ENCODE measurements at places on chromosomes 4 and X.

DNA sequence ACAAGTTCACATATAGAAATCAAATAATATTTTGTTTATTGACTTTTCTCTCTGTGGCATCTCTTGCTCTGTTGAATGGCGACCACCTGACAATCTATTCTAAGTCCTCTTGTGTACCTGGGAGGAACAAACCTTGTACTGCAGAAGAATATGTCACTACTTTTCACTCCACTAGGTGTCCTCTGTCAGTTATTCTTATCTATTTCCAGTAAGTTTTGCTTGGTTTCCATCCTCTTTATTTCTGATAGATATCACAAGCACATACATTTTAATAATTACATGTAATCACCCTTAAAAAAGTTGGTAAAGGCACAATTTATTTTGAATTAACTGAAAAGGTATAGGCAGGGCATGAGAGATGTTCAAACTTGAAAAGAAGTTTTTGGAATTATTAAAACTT is 238.4 kb downstream of the SNCA start:
- no peak for DNase-seq

DNA sequence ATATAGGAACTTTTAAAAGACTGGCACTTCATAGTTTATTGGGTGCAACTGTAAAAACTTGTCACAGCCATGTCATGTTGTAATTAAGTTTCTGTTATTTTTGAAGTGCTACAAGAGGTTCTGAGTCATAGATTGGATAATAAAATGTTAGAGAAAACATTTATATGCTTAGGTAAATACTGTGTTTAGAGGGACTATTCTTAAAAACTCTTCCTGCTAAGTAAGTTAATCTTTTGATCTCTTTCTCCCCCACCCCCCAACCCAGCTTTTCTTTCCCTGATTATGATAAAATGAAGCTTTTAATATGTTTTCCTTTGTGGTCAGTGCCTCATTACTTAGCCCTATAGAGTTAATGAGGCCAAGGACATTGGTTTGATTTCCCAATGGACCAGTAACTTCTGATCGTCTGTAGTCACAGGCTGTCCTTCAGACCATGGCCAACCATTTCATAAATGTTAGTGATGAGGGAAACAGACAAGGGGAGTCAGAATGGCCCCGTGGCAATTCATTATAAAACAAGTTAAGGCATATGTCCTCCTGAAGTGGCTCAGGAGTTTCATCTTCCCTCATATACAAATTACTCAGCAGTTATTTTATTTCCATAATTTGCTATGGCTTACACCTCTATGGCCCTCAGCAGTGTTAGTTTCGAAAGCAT is 3.9 kb upstream of the PDLIM5 start:
- no peak for DNase-seq

- no peak for DNase-seq
Observed at GRCh38 chr4:23134331-23134730, 441.6 kb downstream of the GBA3 start.

DNA sequence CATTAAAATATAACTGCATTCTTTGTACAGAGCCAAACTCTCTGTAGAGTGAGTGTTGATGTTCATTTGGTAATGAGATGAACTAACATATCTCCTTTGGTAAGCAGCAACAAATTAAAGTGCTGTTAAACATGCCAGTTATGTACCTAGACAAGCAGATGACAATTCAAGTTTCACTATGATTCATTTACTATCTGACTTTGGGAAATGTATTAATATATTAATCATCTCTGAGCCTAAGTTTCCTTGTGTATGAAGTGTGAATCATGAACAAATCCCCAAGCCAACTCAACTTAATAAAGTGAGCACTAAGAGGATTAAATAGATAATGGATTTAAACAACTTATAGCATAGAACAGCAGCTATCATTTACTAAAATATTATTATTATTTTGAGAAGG is 1044.2 kb downstream of the GLUD2 start:
- no peak for DNase-seq

GRCh38 chr4:30208731-30209435 is 511.3 kb upstream of the PCDH7 start:
- no peak for DNase-seq

- no peak for DNase-seq
Observed at GRCh38 chr4:67941074-67941473, 22.2 kb downstream of the TMPRSS11A start.

- DNase-seq = peak; percentile 25
Observed at GRCh38 chrX:101462892-101463291, 22.4 kb upstream of the ARMCX4 start.

DNA sequence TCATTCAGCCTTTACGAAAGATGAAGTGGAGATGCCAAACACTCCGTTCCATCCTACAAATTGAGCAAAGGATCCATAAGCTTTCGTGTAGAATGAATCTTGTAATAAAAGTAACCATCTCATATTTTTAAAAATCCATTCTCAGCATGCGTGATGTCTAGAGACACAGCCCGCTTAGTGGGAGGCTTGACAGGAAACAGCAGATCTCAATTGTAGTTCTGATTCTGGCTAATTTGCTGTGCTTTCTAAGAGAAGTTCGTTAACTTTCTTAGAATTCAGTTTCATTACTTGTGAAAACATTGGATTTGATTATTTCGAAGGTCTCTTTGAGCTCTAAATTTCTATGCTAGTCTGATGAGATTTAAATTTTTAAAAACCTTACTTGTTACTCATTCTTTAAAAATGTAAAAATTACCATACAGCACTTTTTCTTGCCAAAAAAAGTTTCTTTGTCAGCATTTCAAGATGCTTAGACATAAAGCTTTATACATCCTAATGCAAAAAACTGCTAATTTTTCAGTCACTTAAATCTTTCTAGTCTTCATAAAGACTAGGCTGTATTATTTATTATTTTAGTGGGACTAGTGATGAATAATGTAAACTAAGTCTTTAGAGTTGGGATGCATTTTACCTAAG is 66.9 kb upstream of the NEIL3 start:
- DNase-seq = no peak

DNA sequence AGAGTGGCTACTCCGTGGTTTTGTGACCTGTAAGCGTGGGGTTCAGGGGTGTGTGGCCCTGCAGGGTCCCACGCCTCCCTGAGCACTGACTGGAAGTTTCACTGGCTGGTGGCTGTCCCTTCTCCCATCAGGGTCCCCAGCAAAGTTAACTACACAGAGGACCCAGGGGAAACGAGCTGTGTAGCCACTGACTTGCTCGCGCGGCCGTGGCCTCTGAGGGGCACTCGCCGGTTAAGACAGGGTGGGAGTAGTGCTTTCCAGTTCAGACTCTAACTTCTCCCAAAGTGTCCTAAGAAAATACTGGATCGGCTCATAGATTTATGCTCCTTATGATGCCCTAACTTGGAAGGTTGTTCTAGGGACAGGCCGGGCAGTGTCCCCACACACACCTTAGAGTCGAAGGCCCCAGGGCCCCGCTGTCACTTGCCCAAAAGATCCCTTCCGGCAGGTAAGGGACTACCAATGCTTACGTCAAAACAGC is 28.2 kb downstream of the NELFA start:
- no peak for DNase-seq

GRCh38 chr4:3431446-3431993 is 10.2 kb upstream of the HGFAC start:
- DNase-seq = no peak

GRCh38 chr4:181078196-181078595 is 1165.0 kb upstream of the TENM3 start:
- DNase-seq = no peak

DNA sequence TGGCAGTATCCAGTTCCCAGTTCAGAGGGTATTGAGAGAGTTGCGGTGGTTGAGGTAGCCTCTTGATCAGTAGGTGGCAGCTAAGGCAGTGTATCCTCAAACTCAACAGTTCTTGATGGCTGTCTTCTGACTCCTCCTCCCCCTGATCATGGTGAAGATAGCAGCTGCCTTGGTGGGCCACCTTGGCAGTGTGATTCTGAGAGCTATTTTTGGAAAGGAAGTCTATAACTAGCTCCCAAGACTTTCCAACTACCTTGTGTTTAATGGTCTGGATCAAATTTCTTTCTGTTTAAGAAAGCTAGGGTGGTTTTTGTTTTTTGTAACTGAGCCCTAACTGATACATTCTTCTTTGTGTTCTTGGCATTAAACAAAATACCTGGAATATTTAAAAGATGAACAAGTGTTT is 10.5 kb upstream of the TBC1D19 start:
- DNase-seq = no peak

GRCh38 chrX:65813245-65813644 is 145.8 kb downstream of the MSN start:
- no peak for DNase-seq

DNA sequence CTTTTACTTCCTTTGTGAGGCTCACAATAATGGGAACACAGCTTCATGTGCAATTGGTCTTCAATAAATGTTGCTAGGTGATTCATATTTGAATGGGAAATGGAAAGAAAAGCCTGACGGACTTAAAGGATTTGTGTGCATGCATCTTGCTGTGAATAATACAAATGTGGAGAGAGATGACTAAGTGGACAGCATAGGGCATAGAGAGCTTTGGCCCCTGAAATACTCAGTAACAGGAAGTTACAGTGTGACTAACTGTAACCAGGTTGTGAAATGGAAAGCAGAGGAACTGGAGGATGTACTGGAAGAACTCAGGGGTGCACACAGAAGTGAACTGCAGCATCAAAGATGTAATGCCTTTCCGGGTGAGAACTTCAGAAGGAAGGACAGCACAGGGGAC is 206.7 kb downstream of the MGST2 start:
- no peak for DNase-seq

DNA sequence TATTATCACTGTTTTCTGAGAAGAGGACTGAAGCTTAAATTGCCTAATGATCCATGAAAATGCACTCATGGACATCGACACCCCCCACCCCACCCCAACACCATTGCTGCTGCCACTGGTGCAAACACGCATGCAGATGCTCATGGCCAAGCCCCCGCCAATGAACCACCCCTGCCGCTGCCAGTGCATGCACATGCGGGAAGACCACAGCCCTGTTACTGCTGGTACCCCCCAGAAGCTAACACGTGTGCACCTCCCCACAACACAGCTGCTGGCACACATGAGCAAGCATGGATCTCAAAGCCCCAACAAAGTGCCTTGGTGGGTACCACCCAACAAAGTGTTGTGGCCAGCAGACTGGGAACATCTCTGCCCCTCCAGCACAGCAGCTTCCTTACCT is 594.1 kb upstream of the FAT1 start:
- DNase-seq = no peak

- DNase-seq = no peak
Observed at GRCh38 chr4:54999003-54999402, 126.4 kb downstream of the KDR start.

DNA sequence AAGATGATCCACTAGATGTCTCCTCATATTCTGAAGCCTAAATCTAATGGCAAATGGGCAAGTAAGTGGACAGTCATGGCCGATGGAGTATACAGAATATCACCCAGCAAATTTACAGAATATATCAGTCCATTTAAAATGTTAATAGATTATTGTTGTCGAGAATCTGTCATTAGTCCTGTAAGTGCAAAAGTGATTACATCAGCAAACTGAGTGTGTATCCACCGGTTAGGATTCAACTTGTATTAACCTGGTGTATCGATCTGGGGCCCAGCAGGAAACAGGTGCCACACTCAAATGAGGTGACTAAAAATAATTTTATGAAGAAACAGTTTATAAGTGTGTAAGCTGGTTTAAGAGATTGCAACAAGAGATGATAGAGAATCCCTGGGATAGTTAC is 367.9 kb upstream of the FAM47C start:
- no peak for DNase-seq

DNA sequence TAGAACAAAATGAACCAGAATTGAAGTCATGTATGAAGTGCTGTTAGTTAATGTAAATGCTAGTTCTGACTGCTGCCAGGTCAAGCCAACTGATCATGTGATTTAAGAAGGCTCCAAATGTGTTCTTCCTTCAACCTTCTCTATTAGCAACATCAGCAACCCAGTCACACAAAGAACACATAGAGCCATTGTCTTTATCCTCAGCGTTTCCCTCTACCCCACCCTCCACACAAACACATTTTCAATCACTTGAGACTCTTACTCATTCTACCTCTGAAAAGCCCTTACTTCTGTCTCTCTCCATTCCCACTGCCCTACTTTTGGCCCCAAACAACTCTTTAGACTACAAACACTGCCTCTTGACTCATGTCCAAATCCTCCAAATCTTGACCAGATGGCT is 89.7 kb upstream of the KDR start:
- DNase-seq = no peak

DNA sequence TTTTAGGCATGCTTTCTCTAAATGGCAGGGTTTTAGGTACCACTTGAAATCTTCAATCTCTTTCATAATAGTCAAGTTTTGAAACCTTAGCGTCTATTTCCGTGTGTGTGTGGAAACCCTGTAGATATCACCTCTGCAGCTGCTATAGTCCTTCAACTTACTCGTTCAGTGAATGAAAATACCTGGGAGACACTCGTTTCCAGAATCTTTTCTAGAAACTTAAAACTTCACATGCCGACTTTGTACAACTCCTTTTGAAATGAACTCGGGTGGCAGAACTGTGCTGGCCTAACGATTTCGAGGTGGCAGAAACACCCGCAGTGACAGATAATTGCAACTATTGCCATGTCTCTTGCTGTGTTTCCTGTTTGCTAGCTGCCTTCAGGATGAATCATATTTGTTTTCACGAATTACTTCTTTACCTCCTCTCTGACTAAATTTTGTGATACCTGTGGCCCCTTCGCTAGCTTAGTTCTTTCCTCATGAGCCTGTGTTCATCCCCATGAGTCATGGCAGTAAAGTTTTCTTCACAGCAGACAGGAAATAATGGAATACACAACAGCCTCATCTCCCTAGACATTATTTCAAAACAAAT is 104.7 kb upstream of the SMIM10 start:
- DNase-seq = no peak

DNA sequence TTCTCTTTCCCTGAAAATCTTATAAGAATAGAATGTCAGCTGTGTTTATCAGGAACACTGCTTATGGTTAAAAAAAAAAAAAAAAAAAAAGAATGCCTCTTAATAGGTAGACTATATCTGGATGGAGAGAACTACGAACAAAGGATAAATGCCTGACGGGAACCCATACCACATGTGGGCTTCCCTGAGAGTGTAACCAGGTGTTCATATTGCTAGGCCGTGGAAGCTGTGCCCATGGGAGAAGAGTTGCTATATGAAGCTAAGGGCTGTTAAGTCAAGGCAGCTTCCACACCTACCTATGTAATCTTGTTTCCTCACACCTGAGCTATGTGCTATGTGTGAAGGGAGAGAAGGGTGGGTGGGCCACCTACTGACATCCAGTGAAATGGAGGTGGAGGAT is 27.3 kb downstream of the TMEM184C start:
- DNase-seq = no peak

DNA sequence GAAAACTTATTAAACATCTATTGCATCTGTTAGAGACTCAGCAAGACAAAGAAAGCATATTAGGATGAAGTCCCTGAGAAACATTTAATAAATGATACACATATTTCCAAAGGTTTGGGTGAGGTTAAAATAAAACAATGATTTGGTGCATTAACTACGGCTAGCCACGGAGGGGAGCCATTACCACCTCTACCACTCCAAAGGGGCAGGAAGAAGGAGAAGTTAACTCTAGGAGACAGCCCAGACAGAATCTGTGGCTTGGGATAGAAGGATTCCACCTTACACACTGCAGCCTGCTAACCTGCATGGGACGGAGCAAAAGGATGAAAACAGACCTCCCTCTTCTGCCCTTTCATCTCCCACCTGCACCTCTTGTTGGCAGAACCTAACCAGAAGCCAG is 189.1 kb upstream of the C1QTNF7 start:
- DNase-seq = peak; percentile 67

GRCh38 chrX:108947205-108947604 is 210.8 kb upstream of the IRS4 start:
- no peak for DNase-seq

- DNase-seq = no peak
Observed at GRCh38 chrX:144730471-144730870, 516.8 kb upstream of the SPANXN1 start.

Measured in GM13976 (cell line).